ENCODE measurements at places on chromosomes 3 and 15.

- no peak for DNase-seq
These were observed 634 bp downstream of the STAG1 start for GRCh38 chr3:136751316-136752171.

DNA sequence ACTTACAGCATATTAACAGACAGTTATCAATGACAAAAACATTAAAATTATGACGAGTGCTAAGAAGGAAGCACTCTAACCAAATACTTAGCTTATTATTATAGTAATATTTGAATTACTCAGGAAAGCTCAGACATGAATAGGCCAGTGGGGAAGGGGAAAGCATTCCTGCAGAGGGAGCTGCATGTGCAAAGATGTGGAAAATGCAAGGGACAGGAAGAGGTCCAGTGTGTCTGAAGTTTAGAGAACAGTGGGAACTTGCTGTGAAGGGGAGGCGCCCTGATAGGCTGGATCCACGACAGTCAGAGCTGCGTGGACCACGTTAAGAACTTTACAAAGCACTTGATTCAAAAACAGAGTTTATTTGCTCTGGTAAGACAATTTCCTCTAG is 1.2 kb upstream of the SPICE1 start:
- DNase-seq = no peak

- no peak for DNase-seq
These were observed 12.3 kb downstream of the ETFA start for GRCh38 chr15:76298986-76299385.

- no peak for DNase-seq
These were observed 33.6 kb upstream of the EIF5A2 start for GRCh38 chr3:170942011-170942410.

GRCh38 chr3:139572847-139573672 is 33.5 kb upstream of the RBP1 start:
- no peak for DNase-seq

- DNase-seq = no peak
These were observed 794.8 kb downstream of the MCTP2 start for GRCh38 chr15:95025924-95026728.

GRCh38 chr15:87369269-87369668 is 887.3 kb downstream of the NTRK3 start:
- no peak for DNase-seq

DNA sequence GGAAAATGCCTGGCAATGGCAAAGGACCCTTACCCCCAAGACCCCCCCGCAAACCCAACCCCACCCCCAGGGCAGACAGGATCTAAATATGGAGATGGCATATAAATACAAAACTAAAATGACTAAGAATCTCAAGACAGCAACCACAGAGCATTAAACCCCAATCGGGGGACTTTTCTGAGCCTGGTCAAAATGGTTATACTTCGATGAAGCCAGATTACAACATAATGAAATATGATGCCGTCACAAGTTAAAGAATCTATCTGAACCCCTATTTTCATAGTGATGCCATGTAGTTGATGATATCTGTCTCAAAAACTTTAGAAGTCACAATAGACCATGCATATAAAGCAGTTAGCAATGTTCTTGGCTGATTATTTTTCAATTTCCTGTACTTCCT is 223.6 kb downstream of the CGGBP1 start:
- DNase-seq = no peak

DNA sequence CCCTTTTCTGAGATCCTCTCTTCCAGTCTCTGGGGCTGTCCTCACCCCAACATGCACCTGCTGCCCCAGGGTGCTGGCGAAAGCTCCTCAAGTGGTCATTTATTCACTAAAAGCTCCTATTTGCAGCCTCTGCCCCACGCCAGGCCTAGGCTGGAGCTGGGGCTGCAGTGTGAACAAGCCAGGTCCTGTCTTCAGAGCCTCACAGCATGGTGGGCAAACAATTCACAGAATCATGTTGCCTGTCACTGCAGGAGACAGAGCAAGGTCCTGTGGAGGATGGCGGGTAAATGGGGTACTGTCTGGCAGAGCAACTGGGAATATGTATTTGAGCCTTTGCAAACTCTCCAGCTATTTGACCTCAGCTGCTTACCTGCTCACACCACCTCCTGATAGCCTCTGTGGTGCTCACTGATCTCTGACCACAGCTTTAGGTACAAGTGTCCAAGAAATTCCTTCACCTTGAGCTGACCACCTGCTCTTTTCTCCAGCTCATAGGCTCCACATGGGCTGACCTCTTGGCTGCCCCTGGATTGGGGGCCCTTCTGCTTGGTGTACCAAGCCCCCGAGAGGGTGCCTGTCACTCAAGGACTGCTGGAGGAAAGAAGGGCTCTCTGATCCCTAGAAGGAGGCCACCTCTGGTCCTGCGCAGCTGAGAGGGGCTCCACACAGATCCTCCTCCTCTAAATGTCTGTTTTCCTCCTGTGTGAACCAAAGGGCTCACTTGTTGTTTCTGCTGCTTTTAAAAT is 35.6 kb downstream of the AMOTL2 start:
- no peak for DNase-seq

DNA sequence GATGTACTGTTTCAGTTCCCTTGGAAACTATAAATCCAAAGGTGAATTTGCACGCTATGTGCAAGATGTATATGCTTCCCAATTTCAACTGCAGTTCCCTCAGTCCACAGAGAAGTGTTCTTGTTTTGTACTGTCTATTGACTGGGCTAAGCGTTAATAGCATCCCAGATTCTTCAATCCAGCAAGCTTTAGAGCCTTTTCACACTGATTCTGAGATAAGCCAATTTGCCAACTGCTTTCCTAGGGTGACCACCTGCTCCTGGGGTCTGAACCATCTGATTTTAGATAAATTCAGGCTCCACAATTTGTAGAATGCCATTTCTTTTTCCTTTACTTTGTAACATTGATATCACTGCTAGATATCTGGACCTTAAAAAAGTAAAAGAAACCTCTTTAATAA is 340.1 kb downstream of the PTPRG start:
- no peak for DNase-seq

DNA sequence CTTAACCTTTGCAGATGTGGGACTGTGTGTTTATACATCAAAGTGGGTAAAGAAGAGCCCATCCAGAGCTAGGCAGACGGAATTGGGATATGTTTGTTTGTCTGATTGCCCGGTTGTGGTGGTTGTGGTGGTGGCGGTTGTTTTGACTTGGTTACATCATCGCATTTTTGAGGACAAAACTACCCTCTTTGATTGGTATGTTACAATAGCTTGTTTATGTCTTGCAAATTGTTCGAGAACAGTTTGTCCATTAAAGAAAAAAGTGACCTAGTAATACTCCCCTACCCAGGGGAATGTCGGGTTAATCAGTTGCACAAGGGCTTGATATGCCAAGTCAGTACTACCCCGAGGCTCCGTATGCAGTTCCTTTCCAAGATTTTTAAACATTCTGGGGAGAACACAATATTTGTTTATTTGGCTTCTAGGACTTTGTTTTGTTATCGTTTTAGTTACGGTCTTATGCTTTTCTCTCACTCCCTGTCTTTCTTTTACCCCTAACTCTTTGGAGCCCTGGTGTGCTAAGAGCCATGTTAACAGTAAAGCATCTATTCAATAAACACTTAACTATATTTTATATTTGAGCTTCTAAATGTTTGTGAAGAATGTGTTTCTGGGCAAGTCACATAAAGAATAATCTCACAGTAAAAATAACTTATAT is 315.4 kb downstream of the LPP start:
- no peak for DNase-seq

- no peak for DNase-seq
These were observed 6.5 kb upstream of the DNASE1L3 start for GRCh38 chr3:58217209-58217811.

DNA sequence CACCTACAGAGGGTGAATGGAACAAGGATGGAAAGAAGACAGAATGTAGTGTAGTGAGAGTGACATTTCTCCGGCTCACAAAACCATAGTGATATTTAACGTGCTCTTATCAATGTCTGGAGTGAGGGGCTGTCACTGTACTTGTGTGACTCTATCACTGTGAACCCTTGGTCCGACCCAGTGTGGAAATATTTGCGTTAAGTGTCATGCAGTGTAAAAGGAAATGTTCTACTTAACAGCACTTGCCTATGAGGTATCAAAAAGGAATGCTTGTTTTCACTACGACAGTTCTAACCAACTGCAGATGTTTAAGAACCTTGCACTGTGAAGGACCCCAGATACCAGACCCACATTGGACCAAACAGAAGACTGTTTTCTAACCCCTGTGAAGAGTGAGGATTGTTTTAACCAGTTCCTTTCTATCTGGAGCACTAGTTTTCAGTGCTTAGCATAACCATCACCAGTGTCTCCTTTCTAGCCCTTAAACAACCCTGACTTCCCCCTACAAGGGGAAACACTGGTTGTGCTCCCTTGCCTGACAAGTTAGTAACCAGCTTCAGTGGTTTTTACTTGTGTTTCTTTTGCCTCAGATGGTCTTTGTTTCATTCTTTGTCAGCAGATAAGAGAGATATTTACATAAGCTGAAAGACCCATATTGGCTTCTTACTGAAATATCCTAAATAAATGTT is 144.7 kb upstream of the ABHD17C start:
- no peak for DNase-seq

- DNase-seq = no peak
These were observed 112.5 kb upstream of the MLF1 start for GRCh38 chr3:158458464-158458863.

DNA sequence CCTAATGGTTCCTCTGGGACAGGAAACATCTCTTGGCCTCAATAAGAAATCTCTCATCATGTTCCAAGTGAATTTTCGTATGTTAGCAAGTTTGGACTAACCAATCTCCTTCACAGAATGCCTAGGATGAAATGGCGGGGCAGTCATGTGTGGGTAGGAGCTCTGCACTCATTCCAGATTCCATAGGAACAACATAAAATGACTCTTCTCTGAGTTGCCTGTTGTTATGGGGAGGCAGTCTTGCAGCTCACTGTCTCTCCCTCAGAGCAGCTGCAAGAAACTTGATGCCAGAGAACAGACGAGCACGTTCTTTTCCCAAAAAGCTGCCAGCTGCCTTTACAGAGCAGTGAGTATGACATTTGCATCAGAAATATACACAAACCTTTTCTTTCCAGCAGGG is 34.1 kb downstream of the SPATA12 start:
- no peak for DNase-seq

GRCh38 chr15:78457101-78457500 is 19.1 kb downstream of the IREB2 start:
- no peak for DNase-seq

GRCh38 chr15:95087253-95087609 is 855.9 kb downstream of the MCTP2 start:
- no peak for DNase-seq

DNA sequence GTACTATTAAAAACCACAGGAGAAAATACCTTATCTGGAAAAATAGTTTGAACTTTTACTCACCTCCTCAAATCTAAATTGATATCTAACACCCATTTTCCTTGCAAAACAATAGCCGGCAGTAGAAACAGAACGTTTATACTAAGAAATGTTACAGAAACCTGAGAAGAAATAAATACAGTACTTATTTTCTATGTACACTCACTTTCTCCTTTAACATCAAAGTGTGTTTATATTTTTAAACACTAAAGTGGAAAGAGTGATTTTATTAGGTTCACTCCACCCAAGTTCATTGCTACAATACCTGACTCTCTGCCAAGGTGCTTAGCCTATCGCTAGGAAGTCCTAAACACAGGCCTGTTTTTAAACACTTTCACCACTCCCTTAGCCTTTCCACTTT is 87.8 kb upstream of the TJP1 start:
- no peak for DNase-seq
